ENCODE measurements at places on chromosomes 11 and 22.

DNA sequence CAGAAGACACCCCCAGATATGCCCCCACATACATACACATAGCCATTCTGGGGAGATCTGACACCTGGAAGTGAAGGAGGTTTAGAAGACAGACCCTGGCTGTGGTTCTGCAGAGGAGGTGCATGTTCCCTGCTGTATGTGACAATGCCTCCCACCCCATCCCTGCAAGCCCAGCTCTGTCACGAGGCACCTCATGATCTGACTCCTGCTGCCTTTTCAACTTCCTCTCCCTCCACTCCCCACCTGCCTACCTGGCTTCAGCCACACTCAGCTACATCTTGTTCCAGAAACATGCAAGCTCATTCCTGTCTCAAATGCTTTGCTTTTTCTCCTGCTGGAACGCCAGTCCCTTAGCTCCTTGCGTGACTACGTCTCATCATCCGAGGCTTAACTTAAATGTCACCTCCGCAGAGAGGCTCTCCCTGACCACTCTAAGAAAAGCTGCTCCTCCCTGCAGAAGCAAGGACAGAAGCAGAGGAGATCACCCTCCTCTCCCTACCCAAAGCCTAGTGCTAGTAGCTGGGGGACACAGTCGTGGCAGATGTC is 114.5 kb downstream of the FEZ1 start:
- no peak for DNase-seq

DNA sequence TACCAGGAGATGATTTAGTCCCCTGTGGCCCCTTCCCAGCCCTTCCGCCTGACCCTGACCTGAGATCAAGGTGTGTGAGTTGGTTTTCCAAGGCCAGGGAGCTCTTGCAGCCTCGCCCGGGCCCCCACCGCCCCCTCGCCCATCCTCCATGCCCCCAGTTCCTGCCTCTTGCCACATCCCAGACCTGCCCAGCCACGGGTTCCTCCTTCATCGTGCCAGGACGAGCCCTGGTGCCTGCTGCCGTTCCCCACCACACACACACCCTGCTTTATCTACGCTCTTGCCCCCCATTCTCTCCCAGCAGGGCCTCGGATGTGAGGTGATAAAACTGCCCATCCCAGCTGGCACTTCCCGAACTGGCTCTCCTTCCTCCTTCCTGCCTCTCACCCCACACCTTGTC is 1.4 kb upstream of the LIF start:
- no peak for DNase-seq

DNA sequence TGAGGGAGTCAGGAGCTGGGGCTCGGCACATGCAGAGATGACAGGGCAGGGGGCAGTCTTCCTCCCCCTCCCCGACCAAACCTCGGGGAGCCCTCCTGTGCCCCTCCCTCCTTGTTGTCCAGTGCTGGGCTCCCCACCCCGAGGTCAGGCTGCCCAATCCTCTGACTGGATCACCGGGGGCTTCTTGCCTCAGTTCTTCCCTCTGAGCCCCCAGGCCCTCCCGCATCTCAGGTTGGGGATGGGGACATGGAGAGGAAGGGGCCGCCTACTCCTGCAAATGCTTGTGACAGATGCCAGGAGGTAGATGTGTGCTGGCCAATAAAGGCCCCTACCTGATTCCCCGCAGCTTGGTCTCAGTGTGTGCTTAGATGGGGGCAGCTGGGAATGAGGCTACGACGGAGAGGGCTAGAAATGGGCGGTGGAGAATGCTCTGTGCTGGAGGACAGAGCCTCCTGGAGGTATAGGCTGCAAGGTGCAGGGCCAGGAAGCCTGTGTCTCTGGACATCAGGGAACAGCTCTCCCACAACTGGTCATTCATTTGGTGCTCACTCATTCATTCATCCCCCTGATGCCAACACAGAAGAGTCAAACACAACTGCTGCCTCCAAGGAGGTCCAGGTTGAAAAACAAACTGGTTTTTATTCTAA is 8.4 kb downstream of the RHBDD3 start:
- DNase-seq = no peak

GRCh38 chr22:19385221-19385906 is 46.2 kb downstream of the HIRA start:
- no peak for DNase-seq

GRCh38 chr11:86115542-86116385 is 46.9 kb upstream of the PICALM start:
- DNase-seq = no peak

DNA sequence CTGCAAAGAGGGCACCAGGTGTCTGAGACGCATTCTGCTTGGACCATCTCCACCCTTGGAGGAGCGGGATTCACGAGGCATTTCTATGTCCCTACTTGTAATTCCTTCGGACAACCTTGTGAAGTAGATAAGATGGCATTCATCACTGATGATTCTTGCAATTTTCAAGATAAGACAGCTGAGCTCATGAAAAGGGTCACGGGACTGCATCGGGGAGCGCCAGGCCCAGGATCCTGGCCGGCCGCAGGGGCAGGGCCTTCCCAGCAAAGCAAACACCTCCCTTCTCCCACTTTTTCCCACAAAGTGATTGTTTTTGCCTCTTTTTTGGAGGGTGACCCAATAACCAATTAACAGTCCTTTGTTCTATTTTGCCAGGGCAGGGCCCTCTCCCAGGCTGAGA is 8.4 kb downstream of the LIF start:
- no peak for DNase-seq

DNA sequence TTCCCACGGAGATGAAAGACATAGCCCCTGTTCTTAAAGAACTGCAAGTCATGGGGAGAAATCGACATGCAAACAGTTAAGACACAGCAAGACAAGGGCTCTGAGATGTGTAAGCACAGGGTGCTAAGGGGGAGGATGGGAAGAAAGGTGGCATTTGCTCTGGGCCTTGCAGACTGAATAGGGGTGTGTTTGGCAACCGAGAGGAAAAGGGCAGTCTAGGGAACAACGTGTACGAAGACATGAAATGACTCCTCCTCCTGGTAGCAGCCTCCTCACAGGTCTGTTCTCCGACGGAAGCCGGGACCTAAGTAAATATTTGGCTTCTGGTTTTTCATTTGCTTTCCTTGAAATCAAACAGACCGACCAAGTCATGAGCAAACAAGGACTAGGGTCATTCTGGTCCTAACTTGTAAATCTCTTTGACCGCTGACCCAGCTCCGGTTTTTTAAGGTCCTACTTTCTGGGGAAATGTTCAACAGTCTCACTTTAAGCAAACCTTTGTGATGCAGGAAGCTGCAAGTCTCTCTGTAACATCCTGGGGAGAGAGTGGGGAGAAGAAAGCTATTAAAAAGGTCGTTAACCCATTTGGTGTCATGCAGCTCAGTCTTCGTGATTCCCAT is 19.7 kb downstream of the NNMT start:
- DNase-seq = peak; percentile 79

DNA sequence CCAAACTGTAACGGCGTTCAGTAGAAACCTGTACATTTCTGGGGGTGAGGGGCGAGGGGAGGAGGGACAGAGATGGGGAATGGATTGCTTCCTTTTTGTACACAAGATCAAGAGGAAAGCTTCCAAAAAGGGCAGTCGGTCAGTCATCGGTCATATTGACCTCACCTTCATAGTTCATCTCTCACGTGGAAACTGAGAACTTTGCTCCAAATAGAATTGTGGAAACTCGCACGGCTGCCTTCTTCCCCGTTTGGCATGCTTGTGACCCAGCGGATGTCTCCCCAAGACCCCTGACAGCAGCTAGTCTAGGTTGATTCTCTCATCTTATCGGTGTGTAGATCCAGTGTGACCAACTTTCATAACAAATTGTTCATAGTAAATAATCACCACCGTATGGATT is 47.6 kb downstream of the KCNC1 start:
- DNase-seq = no peak

DNA sequence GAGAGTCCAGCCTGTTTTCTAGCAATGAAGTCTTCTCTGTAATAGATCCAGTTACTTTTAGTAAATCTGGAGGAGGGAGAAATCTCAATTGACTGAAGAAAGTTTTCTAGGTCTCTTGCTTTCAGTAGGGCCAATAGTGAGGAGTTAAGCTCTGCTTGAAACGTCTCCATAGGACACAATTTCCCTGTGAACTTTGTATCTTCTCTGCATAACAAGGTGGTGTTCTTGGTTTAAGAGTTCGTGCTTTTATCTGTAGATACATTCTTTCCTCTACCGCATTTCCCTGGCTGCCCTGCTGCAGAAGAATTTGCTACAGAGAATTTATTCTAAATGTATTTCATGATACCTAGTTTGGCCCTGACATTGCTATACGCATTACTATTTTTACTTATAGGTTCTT is 183.1 kb downstream of the ARHGAP42 start:
- no peak for DNase-seq

GRCh38 chr11:75910426-75911145 is 95.6 kb downstream of the UVRAG start:
- no peak for DNase-seq

- DNase-seq = peak; percentile 78
Observed at GRCh38 chr11:75627906-75628668, 40.8 kb downstream of the MAP6 start.

DNA sequence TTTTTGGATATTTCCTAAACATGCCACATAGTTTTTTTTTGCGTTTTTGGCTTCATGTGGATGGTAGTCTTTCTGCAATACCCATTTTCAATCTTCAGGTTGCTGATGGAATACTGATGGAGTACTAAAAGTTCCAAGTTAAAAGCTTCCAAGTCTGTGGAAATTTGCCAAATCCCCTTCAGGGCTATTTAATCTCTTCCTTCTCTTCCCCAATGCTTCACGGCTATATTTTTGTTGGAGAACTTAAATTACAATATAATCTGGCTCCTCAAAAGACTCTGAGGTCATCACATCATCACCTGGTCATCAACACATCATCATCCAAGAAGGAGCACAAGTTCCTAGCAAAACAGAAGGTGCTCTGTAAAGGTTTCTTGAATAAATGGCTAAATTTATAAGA is 881.0 kb upstream of the TENM4 start:
- DNase-seq = no peak

Data from mesenchymal stem cell (in vitro differentiated cells and primary cell).